PC-9 (cell line): ENCODE measurements at places on chromosomes 6 and 20.
A peak's percentile ranks its signal among the peaks of the same experiment; 100 is the strongest.

- DNase-seq = peak; percentile 64
These were observed at the start of gene POPDC3 for GRCh38 chr6:105179244-105180065. Gene POPDC3, minus strand, starts transcription at chr6:105180014. Its CDS starts 18,105 bp downstream, at chr6:105161909.

GRCh38 chr6:53506872-53507271 lies 38.0 kb downstream of the GCLC start:
- DNase-seq = no peak

- peak; percentile 74 for DNase-seq
These were observed 73.6 kb downstream of the LCA5 start for GRCh38 chr6:79463621-79464050.

DNA sequence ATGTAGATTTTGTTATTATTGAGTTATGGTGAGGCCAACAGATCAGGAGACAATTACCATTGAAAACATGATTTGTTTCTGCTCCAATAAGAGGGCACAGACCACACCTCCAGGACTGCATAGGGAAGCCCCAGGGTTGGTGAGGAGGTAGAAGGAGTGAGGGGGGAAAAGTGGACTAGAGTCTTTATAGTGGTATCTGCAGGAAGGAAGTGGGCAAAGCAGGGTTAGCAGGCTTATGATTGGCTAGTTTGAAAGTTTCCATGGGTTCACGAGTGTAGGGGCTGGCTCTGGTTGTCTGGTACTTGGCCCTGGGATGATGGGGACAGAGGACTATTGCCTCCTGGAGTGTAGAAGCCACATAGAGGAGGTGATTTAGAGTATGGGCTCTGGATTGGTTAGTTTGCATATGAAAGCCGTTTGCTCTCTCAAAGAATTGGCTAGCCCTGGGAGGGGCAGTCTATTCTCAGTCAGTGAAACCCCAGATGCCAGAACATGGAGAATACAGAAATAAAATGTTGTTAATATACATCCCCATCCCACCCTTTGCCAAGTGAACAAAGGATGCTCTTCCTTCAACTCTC lies 156.6 kb downstream of the KLHL32 start:
- no peak for DNase-seq

DNA sequence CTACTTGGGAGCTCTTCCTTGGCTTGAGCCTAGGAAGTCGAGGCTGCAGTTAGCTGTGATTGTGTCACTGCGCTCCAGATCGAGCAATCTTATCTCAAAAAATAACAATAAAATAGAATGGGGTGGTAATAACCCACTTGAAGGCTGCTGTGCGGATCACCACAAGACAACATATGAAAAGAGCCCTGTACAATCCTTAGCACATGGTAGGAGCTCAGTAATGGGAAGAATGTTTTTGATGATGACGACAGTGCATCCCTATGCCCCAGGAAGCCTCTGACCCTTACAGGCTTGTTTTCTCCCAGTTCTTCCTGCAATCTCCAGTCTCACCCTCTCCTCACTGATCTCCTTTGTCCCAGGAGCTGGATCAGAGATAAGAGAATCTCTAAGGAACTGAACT lies 15.5 kb downstream of the SCUBE3 start:
- no peak for DNase-seq

DNA sequence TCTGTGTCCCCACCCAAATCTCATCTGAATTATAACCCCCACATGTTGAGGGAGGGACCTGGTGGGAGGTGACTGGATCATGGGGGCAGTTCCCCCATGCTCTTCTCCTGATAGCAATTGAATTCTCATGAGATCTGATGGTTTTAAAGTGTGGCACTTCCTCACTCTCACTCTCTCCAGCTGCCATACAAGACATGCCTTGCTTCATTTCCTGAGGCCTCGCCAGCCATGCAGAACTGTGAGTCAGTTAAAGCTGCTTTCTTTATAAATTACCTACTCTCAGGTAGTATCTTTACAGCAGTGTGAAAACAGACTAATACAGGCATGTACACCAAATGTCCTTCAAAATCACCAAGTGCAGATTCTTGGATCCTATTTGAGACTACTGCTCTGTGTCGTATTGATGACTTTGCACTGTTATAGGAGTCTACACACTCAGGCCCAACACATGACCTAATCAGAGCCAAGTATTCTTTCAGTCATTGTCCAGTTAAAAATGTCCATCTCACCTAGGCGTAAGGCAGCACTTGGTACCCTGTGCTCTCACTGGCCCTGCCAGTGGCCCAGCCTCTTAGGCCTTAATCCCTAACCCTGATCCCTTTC lies 52.8 kb upstream of the UST start:
- no peak for DNase-seq
